ENCODE measurements at places on chromosomes 6 and 20.

- DNase-seq: no peak
Observed at GRCh38 chr20:25270829-25271251, 23.0 kb downstream of the PYGB start.

- no peak for DNase-seq
Observed at GRCh38 chr6:161584621-161585340, 310.9 kb upstream of the AGPAT4 start.

GRCh38 chr6:48564036-48564820 is 453.2 kb upstream of the PTCHD4 start:
- DNase-seq: no peak

GRCh38 chr6:117933471-117933870 is 26.4 kb downstream of the SLC35F1 start:
- DNase-seq: no peak

DNA sequence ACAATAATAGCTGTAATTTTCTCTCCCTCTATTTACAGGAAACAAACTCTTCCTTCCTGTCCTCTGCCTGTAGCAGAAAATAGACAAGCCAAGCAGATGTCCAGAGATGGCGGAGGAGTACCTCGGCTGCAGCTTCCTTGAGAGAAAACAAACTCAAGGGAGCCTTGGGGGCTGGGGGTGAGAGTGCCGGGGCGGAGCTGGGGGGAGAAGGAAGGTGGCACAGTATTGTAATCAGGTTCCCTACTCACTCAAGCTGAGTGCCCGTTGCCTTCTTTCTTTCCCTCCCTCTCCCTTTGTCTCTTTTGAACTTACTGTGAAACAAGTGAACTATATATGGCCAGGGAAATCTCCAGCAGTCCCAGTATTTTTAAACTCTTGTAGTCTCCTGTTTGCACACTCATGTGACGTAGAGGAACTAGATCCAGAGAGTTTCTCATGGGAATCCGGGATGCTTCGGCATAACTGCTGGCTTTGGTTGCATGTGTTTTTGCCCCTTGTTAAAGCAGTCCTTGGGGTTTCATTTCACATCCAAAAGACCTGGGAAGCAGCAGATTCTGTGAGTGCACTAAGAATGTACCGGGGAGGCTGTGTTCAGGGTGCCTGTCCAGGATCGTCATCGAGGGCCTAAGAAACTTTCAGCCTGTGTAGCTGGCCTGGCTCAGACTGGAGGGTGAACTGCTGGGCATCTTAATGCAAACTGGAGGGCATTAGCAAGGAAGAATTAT is 44.6 kb upstream of the HDDC2 start:
- no peak for DNase-seq

DNA sequence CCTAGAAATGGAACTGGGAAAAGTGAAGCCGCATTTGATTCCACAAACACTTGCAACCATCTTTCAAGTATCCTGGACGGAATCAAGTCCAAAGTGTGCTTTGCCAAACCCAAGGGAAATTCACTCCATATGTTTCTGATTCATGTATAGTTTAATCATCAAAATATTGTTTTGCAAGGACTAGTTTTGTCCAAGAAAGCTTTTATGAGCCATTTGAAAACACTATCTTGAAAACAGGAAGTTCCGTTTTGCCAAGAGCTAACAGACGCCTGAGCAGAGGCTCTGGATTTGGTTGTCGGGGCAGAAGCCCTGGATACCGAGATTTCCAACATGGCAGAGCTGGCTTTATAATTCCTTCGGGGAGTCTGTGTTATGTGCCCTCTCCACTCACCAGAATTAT is 251.1 kb downstream of the PHACTR1 start:
- DNase-seq: no peak

Data from activated T-cell treated with anti-CD3 and anti-CD28 coated beads, Interleukin-2, amount 50 U/mL, for 72 hours (primary cell).